ENCODE measurements at places on chromosomes 2 and 18.

GRCh38 chr2:162524192-162524591, 180.3 kb downstream of the GCA start:
- no peak for DNase-seq

DNA sequence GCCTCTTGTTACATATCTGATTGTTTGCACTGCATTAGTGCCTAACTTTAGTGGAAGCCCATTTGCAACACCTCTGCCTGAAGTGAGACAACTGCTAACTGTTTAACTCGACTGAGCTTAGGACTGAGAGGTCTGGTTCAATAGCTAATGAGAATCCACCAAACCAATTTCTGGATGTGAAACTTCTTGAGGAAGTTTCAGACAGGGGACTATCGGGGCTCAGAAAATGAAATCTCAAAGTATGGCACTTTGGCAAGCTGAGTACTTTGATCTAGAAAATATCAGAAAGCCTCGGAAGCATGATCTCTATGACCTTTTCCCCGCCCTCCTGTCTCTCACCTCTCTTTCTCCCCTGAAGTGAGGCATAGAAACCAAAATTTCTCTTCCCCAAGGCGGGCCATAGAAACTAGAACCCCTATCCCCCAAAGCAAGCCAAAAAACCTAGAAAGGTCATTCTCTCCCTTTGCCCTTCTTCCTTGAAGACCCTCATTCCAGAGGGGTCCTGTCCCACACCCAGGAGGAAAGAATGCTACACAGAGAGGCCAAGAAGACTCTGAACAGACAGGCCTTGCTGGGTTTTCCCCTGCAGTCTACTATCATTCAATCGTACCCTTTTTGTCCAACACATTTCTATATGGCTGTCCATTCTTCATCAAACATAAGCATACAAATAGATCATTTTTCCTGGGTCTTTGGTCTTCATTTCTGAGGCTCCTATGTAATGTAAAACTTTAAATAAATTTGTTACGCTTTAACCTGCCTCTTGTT, 69.6 kb upstream of the CREB1 start:
- peak; percentile 25 for DNase-seq

GRCh38 chr18:51330148-51330547, 132.7 kb upstream of the MEX3C start:
- no peak for DNase-seq

GRCh38 chr2:104888489-104889258, 34.8 kb downstream of the POU3F3 start:
- DNase-seq, result no peak

- DNase-seq, result no peak
Measured at GRCh38 chr2:23485841-23486683, 101.1 kb downstream of the KLHL29 start.

GRCh38 chr18:79816092-79816491, 18.4 kb downstream of the KCNG2 start:
- no peak for DNase-seq

DNA sequence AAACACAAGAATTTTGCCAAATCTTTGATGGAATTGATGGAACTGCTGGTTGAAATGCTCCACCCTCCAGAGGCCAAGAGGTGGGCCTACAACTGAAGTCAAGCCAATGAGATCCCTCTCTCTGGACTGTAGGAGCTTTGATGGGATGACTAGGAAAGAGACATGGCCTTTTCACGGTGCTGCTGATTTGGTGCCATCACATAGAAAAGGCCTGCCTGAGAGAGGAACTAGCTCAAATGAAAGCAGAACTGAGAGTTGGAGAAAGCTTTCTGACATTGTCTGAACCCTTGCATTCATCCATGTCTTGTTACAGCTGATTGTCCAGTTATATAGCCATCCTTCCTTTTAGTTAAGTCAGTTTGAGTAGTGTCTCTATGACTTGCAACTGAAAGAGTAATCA, 283.8 kb upstream of the LYPD1 start:
- DNase-seq, result no peak

GRCh38 chr2:10001586-10001985, 41.8 kb upstream of the KLF11 start:
- DNase-seq, result peak; percentile 52

DNA sequence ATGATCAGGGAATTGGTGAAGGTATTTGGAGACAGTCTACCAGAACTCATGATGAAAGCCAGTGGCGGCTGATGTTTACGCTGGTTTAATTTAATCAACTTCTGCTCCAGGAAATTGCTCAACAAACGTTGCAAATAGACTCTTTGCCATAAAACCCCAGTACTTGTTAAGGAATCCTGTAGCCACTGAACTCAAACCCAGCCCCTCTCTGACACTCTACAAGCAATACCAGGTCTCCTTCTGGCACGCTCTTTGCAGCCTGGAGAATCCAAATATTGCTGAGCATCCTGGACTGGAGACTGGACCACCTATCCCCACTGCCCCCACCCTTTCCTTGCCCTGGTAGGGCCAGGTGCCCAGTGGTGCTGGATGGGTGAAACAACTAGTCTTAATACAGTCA, 308.2 kb downstream of the FBXO15 start:
- no peak for DNase-seq

DNA sequence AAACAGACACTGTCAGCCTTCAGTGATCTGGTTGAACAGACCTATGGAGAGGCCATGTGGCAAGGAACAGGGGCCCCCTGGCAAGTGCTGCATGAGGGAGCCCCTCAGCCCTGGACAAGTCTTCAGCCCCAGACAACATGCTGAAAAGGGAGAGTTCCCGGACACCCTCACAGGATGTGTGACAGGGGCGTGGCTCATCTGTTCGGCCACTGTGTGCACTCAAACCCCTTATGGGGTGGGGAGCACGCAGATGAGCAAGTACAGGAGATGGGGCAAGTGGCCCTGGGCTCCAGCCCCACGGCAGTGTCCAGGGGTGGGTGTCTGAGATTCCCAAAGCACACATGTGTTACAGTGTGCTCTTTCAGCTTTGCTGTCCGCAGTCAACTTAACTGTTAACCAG, 35.4 kb upstream of the MPPE1 start:
- DNase-seq, result no peak

DNA sequence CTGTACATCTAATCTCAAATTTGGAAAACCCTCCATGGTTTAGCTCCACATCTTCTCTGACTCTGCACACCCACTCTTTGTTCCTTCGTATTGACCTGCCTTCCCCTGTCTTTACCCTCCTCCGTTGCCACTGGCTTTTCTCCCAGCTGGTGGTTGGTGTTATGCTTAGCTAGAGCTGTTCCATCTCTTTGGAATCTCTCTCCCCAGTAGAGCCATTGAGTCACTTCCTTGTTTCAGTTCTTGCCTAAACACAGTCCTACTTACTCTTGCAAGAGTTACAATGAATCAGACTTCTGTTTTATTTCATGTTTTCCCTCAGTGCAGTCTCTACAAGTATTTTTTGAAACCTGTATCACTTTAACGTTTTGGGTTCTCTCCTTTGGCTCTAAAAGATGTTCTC, 263.9 kb downstream of the LTBP1 start:
- peak; percentile 50 for DNase-seq

DNA sequence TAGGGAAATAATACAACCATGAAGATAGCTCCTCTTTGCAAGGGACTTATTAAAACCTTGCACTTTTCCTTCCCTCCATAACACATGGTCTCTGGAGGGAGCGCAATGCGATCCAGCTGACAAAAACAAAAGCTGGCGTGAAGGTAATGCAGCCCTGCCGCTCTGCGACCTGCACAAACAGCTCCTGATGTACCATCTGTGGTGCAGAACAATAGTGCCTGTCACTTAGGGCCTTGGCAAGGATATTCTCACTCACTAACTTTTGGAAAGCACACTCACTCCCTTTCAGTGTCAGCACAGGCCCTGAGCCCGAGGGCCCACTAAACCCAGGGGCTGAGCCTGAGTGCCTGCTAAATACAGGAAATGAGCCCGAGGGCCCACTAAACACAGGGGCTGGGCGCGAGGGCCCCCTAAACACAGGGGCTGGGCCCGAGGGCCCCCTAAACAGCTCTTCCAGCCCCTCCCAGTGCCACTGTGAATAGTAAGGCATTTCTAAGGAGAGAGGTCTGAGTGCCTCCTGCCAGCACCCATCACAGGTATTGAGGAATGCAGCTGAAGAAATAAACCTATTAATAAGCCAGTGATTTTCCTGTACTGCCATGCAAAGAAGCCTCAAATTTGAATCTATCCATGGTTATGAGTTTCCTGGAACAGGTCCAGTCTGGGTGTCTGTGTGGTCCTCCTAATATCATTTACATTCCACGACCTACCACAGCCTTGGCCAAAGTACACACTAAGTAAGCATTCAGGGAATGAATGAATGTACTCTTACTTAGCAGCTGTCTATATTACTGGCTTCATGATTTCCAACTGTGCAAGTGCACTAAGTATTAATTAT, 9.3 kb downstream of the L3MBTL4 start:
- no peak for DNase-seq

DNA sequence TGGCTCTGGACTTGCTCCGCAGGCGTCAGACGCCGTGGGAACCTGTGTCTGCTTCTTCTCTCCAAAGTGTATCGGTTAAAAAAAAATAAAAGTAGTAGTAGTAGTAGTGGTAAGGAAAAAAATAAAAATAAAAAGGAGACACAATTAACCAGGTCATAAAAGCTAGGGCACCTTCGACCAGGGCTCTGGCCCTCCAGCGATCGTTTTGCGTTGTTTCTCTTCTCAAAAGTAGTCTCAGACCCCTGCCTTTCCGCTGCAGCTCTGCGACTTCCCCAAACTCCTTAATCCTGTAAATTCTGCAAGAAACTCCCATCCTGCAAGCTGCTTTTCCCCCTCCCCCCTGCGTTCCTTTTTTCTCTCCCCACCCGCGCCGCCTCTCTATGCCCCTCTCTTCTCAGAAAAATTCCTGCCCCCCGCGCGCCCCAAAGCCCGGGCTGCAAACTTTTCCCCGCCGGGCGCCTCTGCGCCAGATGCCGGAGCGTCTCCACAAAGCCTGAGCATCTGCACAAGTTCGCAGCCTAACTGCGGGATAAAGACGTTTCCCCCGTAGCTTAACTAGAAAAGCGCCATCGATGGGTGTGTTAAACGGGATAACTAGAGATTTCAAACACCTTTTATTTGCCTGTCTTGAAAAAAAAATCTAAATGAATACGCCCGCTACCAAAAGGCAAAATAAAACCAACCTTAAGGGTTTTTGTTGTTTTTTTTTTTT, 1.8 kb upstream of the SALL3 start:
- no peak for DNase-seq

- DNase-seq, result peak; percentile 71
Measured at GRCh38 chr2:43107679-43108078, 118.7 kb downstream of the ZFP36L2 start.

- peak; percentile 83 for DNase-seq
Measured at GRCh38 chr18:62566199-62566598, 43.4 kb downstream of the ZCCHC2 start.

DNA sequence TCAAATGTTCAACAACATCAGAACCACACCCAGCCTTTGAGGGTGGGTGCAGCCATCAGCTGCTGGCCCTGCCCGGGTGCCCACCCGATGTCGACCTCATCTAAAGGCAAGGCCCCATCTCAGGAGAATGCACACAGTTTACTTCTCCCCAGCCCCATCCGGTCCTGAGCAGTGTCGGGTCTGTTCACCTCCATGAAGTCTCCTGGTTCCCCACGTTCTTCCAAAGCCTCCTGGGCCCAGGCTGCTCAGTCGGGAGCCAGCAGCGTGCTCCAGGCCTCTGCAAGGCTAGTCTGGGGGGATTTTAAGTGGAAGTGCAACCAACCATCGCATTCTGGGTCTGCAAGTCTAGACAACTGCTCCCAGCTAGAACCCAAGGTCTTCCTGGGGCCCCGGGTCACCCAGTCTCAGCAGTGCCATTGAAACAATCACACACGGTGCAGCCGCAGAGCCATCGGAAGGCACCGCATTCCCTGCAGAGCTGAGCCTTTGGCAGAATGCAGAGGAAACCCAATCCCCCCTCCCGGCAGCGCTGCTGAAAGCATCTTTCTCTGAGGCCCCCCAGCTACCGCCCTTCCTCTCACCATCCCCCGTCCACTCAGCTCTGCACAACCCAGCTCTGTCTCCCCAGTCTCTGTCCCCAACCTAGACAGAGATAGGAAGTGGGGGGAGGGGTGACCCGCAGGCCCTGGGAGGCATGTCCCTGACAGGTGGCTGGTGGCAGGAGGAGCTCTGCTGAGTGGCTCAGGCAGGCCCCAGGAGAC, 8.5 kb downstream of the ESPNL start:
- no peak for DNase-seq

GRCh38 chr18:25062720-25063119, 289.2 kb downstream of the ZNF521 start:
- DNase-seq, result no peak

DNA sequence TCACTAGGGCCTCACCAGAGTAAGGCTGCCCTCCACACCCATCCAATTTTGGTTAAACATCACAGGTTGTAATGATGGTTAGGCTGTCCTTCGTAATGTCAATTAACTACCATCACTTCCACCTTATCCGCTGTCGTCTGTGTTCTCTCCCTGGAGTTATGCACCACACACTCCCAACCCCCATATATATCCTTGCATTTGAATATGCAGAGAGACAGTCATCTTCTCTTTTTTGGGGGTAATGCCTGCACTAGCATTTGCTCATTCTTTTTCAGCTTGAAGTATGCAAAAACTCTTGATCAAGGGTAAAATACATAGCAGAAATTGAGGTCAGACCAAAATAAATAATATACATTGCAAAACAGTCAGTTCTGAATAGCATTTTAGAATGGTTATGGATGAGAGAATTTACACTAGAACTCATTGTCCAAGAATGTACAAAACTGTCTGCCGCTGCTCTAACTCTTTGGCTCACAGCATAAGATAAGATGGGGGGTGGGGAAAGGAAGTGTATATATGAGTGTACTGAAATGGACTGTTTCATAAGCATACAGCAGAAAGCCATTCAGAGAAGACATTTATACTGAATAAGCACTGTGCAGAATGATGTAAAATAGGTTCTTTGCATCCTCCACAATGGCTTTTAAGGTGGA, 397.8 kb upstream of the CHST9 start:
- DNase-seq, result peak; percentile 6

DNA sequence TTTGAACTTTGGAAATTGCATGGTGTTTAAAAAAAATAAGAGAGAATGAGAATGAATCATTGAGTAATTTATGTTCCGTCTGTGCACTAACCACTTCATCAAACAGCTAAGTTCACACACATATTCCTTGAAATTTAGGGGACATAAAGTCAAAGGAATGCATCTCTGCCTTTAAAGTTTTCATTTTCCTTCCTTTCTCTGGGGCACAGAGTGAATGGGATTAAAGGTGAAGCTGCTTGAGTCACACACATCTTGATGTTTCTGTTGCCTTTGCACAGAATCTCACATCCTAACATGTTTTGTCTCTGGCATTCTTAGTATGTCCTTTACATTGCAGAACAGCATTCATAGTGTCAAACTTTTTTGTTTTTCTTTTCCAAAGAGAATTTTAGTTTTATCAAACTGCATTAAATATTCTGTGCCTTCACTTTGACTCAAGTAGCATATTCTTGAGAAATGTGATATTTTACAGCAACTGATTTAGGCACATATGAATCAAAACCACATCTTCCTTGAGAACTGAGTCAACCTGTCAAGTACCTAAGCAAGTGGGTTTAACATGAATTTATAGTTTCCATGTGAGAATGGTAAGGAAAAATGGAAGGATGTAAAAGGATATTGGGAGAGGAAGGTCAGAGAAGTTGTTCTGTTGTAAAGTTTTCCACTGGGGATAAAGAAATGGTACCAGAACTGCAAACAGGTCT, 169.1 kb upstream of the THUMPD2 start:
- DNase-seq, result no peak

Measured in suppressor macrophage treated with lipopolysaccharide for 1 hour (primary cell).